ENCODE measurements at places on chromosomes 1 and 21.

DNA sequence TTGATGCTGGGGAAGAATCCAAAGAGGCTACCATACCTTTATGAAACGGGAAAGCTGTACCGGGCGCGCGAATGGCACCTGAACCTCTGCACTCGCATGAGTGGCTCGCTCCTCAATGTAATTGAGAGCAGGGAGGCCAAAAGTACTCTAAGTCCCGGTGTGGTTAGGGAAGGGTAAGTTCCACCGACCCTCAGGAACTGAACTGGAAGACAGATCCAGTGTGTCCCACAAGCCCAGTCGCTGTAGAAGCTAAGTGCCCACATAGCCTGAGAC lies 1.0 kb downstream of the GATAD2B start:
- peak; percentile 25 for DNase-seq

DNA sequence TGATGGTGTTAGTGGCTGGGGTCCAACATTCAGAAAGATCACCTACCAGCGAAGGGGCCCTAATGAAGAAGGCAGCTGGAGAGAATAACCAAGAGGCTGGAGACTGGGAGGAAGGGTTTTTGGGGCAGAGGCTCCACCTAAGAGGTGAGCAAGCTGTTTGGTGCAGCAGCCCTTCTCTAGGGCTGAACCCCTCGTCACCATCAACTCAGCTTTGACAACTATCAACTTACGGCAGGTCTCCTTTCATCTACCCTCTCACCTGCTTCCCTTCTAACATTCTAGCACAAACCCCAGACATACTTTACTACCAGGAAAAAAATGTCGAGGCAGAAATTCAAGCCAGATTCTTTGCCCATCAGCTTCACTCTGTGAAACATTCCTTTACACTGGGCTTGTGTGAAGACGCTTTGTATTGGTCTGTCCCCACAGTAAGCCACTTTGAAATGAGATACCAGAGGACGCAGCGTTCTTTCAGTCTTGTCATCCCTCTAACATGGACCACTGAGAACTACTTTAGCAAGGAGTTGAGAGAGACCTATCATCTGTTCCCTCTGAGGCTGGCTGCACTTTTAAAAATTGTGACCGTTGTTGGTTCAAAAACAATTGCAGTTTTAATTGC lies 84.6 kb downstream of the RAVER2 start:
- no peak for DNase-seq

DNA sequence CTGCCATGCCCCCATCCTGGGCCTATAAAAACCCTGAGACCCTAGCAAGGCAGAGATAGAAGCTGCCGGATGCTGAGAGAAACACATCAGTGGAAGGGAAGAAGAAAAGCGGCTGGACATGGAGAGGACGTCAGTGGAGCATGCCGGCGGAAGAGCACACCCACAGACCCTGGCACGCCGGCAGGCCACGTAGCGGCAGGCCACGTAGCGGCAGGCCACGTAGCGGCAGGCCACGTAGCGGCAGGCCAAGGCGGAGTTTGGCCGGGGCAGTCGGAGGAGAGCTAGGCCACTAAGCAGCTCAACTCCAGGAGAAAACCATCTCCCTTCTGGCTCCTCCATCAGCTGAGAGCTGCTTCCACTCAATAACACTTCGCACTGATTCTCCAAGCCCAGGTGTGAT lies 35.1 kb downstream of the LRRC3 start:
- DNase-seq = no peak

GRCh38 chr1:8154621-8155052 lies 128.5 kb upstream of the ERRFI1 start:
- DNase-seq = no peak

DNA sequence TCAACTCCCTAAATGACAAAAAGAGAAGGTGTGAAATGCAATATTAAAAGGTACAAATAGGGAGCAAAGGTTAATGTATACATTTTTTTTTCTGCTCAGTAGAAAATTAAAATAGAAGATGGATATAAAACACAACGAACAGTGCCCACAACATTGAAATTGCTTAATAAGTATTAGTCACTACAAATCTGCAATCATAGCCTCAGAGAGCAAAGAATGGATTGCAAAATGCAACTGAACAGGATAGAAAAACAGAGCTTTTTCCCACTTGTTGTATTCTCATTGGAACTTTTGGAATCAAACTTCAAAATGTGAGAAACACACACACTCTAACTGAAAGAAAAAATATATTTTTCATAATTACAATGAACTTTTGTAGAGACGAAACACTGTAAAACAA lies 552.2 kb upstream of the NCAM2 start:
- no peak for DNase-seq

DNA sequence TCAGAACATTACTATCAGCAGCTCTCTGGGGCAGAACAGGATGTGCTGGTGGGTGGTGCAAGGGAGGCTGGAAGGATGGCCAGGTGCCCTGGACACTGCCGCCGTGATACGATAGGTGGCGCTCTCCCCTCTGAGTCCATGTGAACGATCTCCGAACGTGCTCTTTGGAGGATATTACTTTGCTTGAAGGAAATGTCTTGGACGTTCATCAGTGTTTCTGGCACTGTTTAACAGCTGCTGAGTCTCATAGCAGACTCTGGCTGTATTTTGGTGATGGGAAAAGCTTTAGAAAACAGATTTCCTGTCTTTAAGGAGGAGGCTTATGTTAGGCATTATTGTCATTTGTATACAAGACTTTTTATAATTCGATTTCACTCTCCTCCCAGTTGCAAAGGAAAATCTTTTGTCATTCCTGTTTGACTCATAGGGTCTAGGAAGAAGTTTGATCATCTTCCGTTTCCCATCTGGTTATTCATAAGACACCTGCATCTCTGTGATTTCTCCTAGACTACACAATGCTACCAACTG lies 386.2 kb upstream of the ADGRL2 start:
- peak; percentile 36 for DNase-seq

- DNase-seq = no peak
These were observed 346.2 kb upstream of the LRRC7 start for GRCh38 chr1:69221524-69221923.

DNA sequence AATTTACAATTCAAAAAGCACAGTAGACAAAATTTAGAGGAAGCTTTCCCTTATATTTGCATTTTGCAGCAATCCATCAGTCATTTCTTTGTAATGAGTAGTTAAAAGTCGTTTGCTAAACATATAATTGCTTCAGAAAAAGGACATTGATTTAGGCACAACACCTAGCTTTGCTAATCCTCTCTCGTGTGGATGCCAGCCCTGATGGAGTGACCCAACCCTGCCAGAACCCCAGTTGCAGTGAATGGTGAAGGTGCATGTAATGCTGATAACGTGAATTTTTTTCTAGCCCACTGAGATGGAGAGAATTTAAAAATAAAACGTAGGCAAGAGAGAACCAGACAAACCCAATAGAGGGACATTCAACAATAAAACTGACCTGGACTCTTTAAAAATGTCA lies 263.4 kb downstream of the GRIK1 start:
- no peak for DNase-seq

DNA sequence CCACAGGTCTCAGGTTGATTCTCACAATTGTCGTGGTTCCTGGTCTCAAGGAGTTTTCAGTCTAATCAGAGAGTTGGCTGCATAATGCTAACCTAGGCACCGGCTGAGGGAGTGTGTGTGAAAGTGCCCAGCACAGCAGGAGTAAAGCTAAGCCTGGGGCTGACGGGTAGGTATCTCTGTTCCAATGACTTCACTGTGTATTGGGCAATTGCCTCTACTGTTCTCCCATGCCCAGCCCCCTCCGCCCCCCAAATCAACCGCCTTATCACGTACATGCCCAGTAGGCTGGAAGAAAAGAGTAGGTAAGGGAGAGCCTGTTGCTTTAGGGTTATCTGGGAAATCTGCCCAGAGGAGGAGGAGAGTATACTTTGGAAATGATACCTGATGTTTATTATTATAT lies 54.7 kb downstream of the MRPS6 start:
- DNase-seq = no peak

DNA sequence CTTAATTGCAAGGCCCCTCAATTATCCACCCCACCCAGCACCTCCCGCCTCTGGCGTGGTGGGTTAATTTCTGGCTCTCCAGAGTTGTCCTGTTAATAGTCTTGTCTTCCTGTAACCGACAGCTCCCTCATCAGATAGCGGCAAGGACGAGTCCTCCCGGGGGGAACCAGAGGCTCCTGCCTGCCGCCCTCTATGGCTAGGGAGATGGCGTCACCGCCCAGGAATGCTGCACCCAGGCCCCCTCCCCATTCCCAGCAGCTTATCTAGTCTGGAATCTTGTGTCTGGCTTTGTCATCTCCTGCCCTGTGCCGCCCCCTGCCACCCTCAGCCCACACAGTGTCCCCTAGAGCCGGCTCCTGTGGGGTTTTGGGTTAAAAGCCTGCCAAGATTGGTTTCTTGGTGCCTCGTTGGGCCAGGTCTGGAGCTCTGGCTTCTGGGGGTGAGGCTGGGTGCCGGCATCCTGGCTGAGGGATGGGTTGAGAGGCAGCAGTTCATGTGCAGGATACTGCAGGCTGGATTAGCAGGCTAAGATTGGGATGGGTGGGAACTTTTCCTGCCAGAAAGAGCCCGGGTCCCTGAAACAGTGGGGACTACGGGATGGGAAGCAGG lies 48.8 kb downstream of the EDN2 start:
- DNase-seq = no peak

GRCh38 chr1:102833151-102833550 lies 275.2 kb downstream of the COL11A1 start:
- DNase-seq = no peak

DNA sequence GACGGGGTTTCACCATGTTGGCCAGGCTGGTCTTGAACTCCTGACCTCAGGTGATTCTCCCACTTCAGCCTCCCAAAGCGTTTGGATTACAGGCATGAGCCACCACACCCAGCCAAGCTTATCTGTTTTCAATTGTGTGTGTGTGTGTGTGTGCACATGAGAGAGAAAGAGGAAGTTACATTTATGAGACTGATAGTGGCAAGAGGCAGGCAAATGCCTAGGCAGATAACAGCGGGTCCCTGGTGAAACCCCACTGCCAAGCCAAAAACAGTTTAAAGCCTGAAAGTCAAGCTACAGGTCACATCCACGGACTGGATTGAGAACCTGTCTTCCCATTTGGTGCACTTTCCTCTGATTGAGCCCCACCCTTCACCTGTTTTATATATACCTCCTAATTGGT lies 35.1 kb upstream of the IFNGR2 start:
- no peak for DNase-seq

All from activated CD4-positive, alpha-beta T cell treated with anti-CD3 and anti-CD28 coated beads for 48 hours (primary cell).